IgD-negative memory B cell (primary cell): ENCODE measurements at places on chromosomes 12 and 14. TPM values are rescaled to one million over a fixed set of nuclear protein-coding genes. Genes with fewer than 3 reads are reported as not detected.

Gene WNT1
- polyA plus RNA-seq, result 0.19 TPM

Gene ANKRD33
- polyA plus RNA-seq, result not detected

Gene KRT6C
- polyA plus RNA-seq, result not detected

Gene KLHDC1
- 2.6 TPM for polyA plus RNA-seq

Gene SLC6A12
- polyA plus RNA-seq, result not detected

Gene ZNF891
- 0.63 TPM for polyA plus RNA-seq

Gene GTF2H3
- polyA plus RNA-seq, result 22.7 TPM

Gene BBOF1
- polyA plus RNA-seq, result 2.2 TPM

Gene KLRC2
- polyA plus RNA-seq, result not detected

Gene ZNF385A
- polyA plus RNA-seq, result 4.2 TPM

Gene FGD4
- polyA plus RNA-seq, result 0.64 TPM

Gene NEUROD4
- not detected for polyA plus RNA-seq

Gene IAPP
- polyA plus RNA-seq, result not detected

Gene RTN1
- 0.24 TPM for polyA plus RNA-seq

Gene KRT77
- polyA plus RNA-seq, result not detected

Gene INSM2
- not detected for polyA plus RNA-seq

Gene NCKAP5L
- polyA plus RNA-seq, result 2.5 TPM

Gene BICDL1
- polyA plus RNA-seq, result 1.1 TPM

Gene KRT85
- not detected for polyA plus RNA-seq

Gene FAM222A
- polyA plus RNA-seq, result 0.10 TPM

Gene SIX6
- not detected for polyA plus RNA-seq

Gene MON2
- polyA plus RNA-seq, result 13.8 TPM

Gene RHEBL1
- polyA plus RNA-seq, result 3.2 TPM

Gene SCN8A
- polyA plus RNA-seq, result 0.85 TPM

Gene CHFR
- polyA plus RNA-seq, result 24.3 TPM

Gene POLE2
- polyA plus RNA-seq, result not detected

Gene CLEC14A
- polyA plus RNA-seq, result not detected

Gene OR6C65
- not detected for polyA plus RNA-seq

Gene HSP90B1
- 274 TPM for polyA plus RNA-seq

Gene OR6C2
- polyA plus RNA-seq, result not detected

Gene LRRIQ1
- not detected for polyA plus RNA-seq

Gene OR6S1
- not detected for polyA plus RNA-seq

Gene CARMIL3
- 0.35 TPM for polyA plus RNA-seq

Gene TPH2
- polyA plus RNA-seq, result not detected

Gene TAS2R30
- polyA plus RNA-seq, result 0.13 TPM

Gene PPP1R1A
- polyA plus RNA-seq, result not detected

Gene PCK2
- polyA plus RNA-seq, result 50.2 TPM
